ENCODE measurements at places on chromosomes 6 and 20.

DNA sequence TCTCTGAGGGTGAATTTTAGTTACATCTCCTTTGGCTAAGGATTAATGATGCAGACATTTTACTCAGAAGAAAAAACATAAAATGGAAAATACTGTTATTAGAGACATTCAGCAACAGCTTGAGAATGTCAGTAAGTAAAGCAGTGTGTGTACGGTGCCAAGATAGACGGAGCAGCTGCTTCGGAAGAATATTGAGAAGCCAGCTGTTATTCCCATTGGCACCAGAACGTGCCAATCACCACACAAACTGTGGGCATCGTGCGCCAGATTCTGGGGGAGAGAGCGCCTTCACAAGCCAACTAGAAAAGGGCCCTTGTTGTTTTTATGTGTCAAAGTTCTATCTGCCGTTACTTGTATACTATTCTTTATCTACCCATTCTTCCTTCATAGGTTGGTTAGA is 163.4 kb downstream of the MTFR2 start:
- DNase-seq: no peak

- DNase-seq: peak; percentile 83
Measured at GRCh38 chr6:112331306-112331705, 15.8 kb upstream of the RFPL4B start.

GRCh38 chr6:38968702-38969149 is 79.9 kb upstream of the GLP1R start:
- no peak for DNase-seq

DNA sequence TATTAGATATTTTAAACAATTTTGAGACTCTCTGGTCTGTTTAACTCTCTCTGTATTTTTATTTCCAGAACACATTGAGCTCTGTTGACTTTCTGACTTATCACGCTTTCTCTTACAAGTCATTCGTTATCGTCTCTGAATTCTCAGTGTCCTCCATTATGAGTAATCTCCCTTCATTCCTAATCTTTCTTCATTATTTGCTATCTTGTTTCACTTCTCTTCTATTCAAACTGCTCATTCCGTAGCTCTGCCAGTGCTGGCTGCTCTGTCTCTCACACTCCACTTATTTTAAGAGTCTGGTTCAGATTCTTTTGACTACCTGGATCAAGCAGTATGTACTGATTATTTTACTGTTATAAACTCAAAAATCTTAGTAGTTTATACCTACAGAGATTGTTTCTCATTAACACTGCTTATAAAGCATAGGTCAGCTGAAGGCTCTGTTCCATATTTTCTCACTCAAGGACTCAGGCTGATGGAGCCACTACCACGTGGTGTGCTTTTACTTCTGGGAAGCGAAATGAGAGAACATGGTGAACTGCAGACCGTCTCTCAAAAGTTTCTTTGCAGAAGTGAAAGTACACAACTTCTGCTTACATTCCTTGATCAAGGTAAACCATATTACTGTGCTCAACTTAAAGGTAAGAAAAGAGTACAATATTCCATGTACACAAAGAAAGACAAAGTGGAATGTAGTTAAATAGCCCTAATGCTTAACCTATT is 485.2 kb downstream of the GRIK2 start:
- DNase-seq: no peak

DNA sequence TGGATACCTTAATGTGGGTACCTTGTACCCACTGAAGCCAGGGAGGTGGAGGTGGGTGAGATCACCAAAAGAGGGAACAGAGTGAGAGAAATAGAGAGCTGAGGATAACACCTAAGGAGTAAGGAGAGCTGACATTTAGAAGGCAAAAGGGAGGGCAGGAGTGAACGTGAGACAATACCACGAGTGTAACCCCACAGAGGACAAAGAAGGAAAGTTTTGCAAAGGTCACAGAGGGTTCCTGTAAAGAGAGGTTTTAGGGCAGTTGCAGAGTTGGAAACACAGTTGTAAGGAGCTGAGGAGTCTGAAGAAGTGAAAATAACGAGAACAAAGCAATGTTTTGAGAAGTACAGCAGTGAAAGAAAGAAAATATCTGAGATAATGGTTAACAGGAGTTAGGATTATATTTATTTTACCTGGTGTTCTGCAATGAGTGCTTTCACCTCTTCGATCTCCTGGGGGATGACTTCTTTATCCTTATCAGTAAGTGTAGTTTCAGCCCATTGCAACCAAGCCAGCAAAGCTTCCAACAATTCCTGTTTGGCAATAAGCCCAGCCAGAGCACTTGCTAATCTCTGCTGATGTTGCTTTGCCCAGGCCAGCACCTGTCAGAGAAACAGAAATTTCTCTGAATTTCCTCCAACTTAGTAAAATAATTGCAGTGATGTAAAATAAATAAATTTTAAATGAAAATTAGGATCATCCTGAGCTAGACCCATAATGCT is 166.8 kb downstream of the DST start:
- no peak for DNase-seq

- DNase-seq: no peak
Measured at GRCh38 chr6:150037526-150038201, 12.3 kb upstream of the RAET1L start.

DNA sequence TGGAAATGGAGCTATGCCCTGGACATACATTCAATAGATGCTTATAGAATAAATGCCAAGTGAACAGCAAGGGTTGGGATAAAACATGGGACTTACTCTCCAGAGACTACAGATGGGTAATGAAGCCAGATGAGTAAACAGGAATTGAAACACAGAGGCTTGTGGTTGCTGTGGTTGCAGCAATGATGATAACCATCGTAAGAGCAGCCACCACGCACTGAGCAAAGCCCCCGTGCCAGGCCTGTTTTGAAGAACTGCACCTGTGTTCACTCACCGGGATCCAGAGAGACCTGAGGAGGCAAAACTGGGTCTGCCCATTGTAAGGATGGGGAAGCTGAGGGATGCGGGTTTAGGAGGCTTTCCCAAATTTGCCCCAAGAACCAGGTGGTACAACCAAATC is 431.1 kb upstream of the CDH4 start:
- no peak for DNase-seq

- DNase-seq: peak; percentile 38
Measured at GRCh38 chr6:130362128-130362527, 3.7 kb upstream of the TMEM200A start.

DNA sequence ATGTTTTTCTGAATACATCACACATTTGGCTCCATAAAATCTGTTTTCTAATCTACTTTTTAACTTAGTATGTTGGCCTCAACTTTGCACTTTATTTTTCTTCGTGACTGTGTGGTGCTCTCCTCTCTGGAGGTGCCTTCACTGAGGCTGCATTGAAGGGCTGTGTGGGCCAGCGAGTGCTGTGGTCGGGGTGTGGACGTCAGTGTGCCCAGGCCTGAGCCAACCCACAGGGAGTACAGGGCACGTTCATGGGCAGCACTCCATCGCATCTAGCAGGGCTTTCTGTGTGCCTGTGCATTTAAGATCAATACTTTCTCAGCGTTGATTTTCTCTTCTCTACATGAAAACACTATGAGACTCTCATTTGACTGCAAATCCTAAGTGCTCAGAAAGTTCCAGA is 37.8 kb downstream of the DACT2 start:
- DNase-seq: no peak

DNA sequence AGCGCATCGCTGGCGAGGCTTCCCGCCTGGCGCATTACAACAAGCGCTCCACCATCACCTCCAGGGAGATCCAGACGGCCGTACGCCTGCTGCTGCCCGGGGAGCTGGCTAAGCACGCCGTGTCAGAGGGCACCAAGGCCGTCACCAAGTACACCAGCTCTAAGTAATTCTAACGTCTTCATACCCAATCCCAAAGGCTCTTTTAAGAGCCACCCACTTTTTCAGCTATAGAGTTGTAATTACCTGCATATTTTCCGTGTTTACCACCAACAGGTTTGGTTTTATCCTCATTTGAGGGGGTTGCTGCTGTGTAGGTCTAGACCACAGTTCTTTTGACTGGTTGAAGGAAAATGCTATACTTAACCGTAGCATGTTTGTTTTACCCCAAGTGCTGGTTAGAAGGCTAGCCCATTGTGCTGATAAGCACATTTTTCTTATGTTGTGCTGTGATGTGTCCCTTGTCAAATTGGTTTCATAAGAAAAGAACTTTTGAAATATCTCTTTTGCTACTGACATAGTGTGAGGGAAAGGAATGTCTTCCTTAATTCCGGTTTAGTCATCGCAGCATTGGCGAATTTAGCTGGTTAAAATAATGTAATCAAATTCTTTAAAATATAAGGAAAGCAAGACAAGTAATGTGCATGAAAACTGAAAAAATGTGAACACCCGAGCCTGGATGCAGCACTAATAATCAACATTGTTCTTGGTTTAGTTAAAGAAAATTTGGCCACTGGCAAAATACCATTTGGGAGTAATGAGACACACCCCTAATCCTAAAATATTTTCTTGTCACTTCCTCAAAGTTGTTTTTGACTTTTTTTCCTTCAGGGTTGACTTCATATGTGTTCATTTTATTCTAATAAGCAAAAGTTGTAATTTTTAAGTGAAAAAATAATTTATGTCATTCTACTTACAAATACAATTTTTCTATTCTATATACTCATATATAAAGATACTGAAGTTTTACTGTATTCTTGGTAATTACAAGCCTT is 112.8 kb downstream of the HFE start:
- peak; percentile 49 for DNase-seq

DNA sequence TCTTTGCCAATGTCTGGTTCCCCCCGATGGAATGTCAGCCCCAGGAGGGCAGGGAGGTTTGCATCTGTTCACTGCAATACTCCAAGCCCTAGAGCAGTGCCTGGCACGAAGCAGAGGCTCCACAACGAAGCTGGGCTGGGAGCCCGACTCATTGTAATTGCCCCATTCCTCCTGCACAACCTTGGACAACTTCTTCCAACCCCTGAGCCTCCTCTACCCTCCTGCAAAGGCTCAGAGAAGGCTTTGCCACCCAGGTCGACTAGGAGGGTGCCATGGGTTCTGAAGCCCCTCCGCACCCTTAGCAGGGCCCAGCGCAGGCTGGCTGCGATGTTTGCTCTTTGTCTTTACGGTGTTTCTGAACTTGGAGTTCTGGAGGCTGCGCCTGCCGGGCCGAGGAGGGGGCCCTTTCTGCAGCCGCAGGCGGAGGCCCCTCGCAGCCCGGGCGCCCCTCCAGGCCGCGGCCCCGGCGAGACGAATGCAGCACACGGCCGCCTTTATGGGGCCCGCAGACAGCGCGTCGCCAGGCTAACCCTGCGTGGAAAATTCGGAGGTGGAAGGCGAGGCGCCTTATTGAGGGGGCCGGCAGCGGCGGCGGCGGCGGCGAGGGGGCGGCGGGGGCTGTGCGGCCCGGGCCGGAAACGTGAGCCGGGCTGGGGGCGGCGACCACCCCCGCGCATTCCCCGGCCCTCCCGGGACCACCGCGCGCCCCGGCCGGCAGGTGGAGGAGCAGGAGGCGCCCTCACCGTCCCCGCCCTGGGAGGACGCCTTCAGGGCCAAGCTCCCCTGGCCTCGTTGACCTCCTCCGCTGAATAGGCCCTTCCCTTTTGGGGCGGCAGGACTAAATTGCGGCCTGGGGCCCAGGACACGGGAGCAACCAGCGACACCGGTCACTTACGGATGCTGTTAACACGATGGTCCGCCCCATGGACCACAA is 27.0 kb downstream of the SNAI1 start:
- no peak for DNase-seq

DNA sequence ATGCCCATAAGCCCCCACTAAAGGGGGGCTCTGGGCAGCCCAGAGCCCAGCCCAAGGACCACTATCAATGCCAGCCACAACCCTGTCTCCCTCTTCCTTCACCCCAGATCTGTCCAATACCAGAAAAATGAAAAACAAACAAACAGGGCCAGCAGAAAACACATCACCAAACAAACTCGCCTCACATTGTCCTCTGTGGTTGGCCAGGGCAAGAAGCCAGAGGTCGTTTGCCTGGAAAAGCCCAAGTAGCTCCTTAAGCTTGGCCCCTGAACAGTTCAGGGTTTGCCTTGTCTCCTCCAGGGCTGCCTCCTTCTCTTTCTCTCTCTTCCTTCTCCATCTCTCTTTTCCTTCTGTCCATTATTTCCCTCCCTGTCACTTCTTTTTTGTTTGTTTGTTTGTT is 10.1 kb upstream of the SCUBE3 start:
- DNase-seq: peak; percentile 21

DNA sequence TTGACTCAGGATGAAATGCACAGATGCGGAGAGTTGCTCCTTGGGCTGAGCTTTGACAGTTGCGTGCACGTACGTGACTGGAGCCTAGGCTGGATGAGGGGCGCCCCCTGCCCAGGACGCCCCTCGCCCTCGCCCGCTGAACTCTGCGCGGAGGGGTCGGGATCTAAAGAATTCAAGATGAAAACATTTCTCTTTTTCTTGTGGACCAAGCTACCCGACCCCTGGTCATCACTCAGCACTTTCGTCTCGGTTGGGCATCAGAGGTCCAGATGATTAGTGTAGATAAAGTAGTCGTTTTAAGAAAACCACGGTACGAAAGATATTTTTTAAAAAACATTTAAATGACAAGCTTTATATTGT is 700 bp downstream of the DTD1 start:
- DNase-seq: no peak

DNA sequence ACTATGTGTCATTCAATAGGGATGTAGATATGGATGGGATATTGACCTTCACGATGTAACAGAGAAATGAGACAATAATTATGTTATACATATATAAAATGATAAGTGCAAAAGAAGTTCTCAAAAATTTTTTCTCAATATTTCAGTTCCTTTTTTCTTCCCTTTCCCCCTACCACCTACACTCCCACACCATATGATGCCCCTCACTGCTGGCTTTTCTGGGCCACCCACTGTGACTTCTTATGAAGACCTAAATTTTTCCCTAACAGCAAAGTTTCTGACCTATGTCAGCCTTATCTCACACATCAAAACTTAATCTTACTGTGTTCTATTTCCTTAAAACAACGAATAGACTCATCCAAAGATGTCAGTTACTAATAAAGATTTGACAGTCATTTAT is 89.9 kb upstream of the MYLIP start:
- DNase-seq: no peak

GRCh38 chr6:19465760-19466159 is 371.4 kb upstream of the ID4 start:
- no peak for DNase-seq

- no peak for DNase-seq
Measured at GRCh38 chr6:89492025-89492640, 59.2 kb downstream of the ANKRD6 start.

- no peak for DNase-seq
Measured at GRCh38 chr6:170132011-170132521, 158.8 kb downstream of the DLL1 start.

Data from RPMI7951 (cell line).